Skeletal muscle tissue (tissue), 5 donors: ENCODE measurements at places on chromosomes 16 and 17. TPM values are rescaled to one million over a fixed set of nuclear protein-coding genes. Genes with fewer than 3 reads are reported as not detected.

HASPIN gene
- total RNA-seq: 2.6 TPM

CORO1A gene
- 8.4 TPM for total RNA-seq

DLX4 gene
- total RNA-seq: not detected

RGS11 gene
- 0.52 TPM for total RNA-seq

SLC13A5 gene
- not detected for total RNA-seq

TMEM238L gene
- total RNA-seq: not detected

KRT35 gene
- total RNA-seq: not detected

OMG gene
- total RNA-seq: not detected

ARHGAP27 gene
- 4.7 TPM for total RNA-seq

IL17C gene
- total RNA-seq: not detected

TNFSF13 gene
- 2.1 TPM for total RNA-seq

ARHGDIG gene
- 1.0 TPM for total RNA-seq

KRTAP3-1 gene
- total RNA-seq: not detected

IRX6 gene
- not detected for total RNA-seq

MVD gene
- 14.1 TPM for total RNA-seq

RBFOX1 gene
- total RNA-seq: 26.1 TPM

PRSS33 gene
- total RNA-seq: not detected

TPSG1 gene
- not detected for total RNA-seq

WNT9B gene
- not detected for total RNA-seq
